ENCODE measurements at places on chromosomes 7 and 10. TPM values are rescaled to one million over a fixed set of nuclear protein-coding genes. Genes with fewer than 3 reads are reported as not detected.

GRCh38 chr10:111107846-111108245, 31.0 kb downstream of the ADRA2A start:
- DNase-seq = no peak

DNA sequence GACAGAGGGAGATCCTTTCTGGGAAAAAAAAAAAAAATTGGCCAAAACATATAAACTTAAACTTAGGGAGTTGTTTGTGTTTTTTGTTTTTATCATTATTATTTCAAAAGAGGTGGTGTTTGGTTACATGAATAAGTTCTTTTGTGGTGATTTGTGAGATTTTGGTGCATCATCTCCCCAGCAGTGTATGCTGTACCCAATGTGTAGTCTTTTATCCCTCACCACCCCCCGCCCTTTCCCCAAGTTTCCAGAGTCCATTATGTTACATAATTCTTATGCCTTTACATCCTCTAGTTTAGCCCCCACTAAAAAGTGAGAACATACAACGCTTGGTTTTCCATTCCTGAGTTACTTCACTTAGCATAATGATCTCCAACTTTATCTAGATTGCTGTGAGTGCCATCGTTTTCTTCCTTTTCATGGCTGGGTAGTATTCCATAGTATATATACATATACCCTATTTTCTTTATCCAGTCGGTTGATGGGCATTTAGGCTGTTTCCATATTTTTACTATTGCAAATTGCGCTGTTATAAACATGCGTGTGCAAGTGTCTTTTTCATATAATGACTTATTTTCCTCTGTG, 148.1 kb upstream of the ZNF92 start:
- no peak for DNase-seq

DNA sequence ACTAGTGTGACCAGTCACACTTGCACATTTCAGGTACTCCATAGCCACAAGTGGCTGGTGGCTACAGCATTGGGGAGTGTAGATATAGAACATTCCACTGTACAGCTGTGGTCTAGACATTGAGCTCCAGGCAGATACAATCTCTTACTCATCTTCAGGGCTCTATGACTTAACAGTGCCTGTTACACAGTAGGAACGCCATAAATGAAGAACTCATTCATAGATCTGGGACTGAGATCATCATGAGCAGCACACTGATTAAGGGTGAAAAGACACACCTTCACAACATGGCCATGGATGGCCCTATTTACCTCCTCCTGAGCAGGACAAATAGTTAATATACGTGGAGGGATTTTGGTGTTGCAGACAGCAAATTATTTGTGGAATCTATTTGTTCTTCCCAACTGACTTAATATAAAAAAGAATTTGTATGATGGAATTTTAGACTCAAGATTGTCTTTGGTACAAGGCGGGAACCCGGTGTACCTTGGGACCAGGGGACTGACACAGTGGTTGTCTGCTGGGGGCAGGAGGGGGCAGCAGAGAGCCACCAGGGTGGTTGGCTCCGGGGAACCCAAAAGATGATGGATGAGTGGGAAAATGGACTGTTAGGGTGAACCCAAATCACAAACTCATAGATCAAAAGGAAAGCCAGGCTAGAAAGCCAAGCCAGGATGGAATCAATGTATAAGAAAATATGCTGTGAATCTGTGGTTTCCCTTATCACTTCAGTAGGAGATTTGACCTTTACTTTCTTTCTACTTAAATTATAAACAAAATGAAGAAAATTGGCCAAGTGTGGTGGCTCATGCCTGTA, 24.3 kb upstream of the CPA2 start:
- DNase-seq = peak; percentile 68

DNA sequence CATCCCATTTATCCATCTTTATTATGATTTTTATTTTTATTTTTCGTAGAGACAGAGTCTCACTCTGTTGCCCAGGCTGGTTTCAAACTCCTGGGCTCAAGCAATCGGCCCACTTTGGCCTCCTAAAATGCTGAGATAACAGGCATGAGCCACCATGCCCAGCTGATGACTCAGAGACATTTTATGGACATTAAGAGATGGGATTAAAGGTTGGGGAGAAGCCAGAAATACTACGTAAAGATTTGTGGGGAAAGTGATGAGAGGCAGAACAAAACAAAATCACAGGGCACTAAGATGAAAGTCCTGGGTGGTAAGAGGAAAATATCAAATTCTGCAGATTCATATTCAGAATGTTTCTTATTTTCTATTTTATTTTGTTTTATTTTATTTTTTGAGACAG, 7.6 kb downstream of the WNT8B start:
- no peak for DNase-seq

ABCB4 gene
- under 0.01 TPM for total RNA-seq

H2BK1 gene
- not detected for total RNA-seq

COBL gene
- under 0.01 TPM for total RNA-seq
